H7 (cell line): ENCODE measurements at places on chromosomes 16 and 17.

GRCh38 chr16:71767060-71767900 lies 41.4 kb downstream of the AP1G1 start:
- DNase-seq = no peak

DNA sequence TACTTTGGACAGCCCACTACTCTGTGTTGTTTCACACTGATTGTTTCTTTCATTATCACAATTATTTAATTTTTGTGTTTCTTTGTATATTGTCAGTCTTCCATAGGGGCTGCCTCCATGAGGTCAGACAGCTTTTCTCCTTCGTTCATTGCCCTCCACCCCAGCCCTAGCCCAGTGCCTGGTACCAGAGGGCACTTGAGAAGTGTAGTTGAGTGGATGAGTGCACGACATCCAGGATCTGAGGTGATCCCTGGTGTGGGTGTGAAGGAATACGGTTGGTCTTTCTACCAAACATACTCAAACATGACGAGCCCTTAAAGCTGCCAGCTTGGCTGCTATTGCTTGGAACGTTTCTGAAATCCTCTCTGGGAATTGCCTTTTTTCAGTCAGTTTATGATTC lies 37.9 kb downstream of the DHRS7B start:
- DNase-seq = no peak

- no peak for DNase-seq
Measured at GRCh38 chr16:48223490-48223889, 20.6 kb upstream of the LONP2 start.

GRCh38 chr16:64773638-64774037 lies 348.2 kb downstream of the CDH11 start:
- no peak for DNase-seq

DNA sequence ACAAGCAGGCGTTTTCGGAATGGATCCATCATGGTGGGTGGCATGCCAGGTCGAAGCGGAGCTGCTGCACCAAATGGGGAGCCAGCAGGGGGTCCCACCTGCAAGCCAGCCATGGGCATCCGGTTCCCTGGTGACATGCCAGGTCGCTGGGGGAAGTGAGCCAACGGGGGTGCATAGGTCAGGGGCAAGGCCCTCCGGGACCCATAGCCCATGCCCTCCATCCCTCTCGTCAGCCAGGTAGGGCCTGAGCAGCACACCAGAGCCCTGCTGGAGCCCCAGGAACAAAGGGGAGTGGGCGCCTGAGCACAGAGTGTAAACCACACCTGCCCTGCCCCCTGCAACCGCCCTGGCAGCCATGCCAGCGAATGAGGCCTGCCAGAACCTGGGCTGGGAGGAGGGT lies 5.0 kb downstream of the SMARCD2 start:
- DNase-seq = peak; percentile 32

DNA sequence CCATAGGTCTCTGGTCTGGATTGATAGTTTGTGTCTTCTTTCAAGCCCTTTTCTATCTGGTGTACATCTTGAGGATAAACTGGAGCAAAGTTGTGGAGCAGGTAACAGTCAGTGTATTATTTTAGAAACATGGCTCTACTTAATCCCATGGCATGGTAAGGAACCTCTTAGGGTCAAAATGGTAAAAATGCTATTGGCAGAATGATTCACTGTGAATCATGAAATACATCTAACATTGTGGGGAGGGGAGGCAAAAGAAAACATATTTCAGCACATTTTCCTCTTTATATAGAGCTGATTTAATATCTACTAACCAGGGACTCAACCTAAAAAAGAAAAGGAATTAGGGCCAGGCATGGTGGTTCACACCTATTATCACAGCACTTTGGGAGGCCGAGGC lies 17.9 kb upstream of the ALDH3A2 start:
- DNase-seq = no peak

DNA sequence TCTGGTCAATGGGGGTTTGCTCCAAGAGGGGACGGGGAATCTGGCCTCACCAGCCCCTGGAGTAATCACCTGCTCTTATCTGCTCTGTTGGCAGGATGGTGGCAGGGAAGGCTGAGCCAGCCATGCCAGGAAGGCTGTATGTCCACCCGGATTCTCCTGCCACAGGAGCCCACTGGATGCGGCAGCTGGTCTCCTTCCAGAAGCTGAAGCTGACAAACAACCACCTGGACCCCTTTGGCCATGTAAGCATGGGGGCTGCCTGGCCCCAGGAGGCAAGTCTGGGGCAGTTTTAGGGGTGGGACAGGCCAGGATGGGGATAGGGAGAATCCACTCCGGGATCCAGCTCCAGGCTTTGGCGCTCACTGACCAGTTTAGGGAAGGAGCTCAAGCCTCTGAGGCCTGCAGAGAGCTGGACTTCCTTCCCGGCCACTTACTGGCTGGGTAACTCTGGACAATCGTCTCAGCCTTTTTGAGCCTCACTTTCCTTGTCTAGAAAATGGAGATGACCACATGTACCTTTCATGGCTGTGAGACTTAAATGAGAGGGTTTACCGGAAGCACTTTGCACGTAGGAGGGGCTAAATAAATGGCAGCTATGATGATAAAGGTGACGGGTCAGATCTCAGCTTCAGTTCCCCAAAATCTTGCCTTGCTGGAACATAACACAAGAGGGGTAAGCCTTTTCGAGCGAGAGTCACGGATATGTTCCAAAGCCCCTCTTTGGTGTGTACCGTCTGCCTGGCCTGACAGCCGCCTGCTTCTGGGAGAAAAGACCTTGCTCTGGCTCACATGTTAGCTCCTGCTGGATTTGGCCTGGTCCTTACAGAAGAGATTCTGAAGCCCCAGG lies 15.4 kb downstream of the TBX4 start:
- peak; percentile 81 for DNase-seq

DNA sequence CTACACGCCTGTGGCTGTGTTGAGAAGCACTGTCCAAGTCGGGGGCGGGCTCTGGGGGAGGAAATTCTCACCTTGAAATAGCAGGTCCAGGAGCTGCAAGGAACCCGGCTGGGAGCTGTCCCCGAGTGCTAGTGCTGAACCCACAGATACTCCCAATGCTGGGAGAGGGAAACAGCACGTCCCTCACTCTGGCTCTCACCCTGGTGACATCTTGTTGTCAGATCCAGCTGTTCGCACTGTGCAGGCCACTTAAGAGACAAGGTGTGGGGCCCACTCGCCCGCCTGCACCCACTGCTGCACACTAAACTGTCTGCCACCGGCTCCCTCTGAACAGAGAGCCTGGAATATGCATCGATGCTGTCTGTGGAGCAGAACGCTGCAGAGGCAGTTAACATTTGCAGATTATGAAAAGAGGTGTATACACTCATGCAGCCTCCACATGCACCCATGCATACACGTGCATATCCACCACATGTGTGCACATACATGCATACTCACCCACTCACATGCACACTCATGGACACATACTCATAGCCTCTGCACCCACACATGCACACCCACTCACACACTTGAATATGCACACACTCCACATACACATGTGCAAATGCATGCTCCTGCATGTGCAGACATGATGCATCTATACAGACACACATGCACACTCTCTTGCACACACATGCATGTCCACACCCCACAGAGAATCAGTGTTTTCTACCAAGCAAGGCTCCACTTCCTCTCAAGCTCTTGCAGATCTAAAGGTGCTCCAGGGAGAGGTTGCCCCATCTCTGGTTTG lies 42.0 kb downstream of the MGAT5B start:
- peak; percentile 93 for DNase-seq

DNA sequence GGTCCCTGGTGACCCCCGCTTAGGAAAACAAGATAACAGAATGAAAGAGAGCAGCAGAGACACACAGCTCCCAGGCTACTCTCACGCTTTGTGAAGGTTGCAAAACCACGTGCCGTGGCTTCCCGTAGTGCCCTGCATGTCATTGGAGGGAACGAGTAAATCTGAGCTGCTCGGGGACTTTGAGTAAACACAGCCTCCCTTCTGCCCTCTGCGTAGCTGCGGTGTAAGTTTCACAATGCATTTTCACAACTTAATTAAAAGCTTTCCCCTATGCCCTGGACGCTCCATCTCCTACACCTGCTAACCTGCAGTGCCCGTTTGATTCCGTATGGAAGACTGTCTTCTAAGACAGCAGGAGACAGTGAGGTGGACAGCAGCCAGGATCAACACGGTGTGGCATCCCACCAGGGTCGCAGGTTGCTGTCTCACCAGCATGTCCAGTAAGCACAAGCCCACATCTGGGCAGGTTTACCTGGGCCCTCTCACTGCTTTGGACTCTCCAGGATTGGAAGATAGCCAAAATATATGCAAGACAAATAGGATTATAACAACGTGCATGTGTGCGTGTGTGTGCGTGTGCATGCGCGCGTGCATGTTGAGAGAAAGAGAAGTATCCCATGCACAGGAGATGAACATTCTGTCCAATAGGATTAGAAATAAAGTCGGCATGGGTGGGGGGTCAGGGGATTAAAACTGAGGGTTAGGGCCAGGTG lies 116.4 kb upstream of the RCVRN start:
- DNase-seq = no peak

DNA sequence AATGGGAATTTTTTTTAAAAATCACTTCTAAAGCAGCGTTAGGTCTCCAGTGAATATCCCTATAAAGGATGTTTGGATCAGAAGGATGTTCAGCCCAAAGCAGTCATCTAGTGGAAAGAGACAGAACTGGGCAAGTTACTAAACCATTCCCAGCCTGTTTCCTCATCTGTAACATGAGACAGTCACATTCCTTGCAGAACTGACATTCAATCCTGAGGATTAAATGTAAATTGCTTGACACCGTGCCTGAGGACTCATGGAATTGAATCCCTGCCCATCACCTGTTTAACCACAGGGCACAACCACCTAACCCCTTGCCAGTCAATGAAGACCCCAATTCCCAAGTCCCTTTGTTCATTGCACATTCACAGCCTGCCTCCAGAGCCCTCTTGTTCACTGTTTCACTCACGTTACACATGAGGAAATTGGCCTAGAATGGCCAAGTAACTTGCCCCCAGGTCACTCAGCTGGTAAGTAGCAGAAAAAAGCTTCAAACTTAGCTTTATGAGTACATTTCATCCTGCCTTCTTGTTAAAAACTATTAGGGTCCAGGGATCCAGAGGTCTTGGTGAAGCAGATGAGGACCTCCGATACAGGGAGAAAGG lies 1.4 kb downstream of the CMTM2 start:
- DNase-seq = peak; percentile 67
